RPMI8226 (cell line): ENCODE measurements at places on chromosomes 7 and 10.
A peak's percentile ranks its signal among the peaks of the same experiment; 100 is the strongest.

DNA sequence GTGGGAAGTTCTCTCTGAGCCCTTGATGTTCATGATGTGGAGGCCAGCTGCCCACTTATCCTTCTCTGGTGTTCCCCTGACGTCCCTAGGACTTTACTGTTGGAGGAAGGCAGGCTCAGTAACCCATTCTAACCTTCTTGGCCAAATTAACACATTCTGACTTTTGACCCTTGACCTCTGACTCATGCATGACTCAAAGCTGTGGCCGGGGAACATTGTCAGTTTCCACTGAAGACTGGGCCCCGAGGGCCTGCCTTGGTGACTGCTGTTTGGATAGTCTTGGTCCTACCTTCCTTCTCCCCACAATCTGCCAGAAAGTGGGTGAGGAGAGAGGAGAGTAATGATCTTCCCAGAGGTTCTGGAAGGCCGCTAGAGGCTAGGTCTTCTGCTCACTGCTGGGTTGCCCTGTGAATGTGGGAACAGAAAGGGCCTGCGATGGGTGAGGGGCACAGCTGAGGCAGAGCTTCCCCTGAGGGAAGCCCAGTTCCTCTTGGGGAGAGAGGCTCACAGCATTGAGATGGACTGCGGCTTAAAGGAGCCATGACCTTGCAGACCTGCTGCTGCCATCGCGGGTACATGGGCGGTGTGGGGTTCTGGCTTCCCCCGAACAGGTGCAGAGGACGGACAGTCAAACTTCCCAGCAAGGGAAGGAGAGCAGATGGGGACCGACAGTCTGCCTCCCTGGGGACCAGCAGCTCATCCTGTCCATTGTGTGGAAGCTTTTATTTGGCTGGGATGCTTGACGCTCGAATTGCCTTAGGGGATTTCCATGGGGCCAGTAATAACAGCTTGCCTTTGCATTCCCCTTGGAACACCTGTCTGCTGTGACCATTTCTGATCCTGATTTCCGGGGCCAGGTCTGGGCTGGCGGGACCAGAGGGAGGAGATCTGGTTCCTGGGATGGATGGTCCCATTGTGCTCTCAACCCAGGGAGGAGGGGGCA, 43.8 kb downstream of the ADAMTS14 start:
- DNase-seq: no peak

GRCh38 chr10:114758331-114758730, 63.2 kb upstream of the FHIP2A start:
- no peak for DNase-seq

DNA sequence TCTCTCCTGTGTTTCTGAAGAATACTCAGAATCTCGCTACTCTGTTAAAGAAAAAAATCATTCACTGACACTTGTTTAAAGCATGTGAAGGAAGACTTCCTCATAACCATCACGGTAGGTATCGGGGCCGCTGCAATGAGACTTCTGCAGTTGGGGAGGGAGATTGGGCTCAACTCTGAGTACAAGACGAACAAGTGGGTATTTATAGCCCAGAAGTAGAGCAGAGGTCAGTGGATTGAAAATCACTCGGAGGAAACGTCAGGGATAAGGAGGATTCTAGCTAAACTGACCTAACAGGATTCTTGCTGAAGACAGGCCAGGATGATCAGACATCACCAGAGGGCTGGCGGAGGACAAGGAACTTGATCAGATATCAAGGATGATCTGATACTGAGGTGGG, 33.3 kb downstream of the ITPRIP start:
- no peak for DNase-seq

- no peak for DNase-seq
Observed at GRCh38 chr7:75946207-75946855, 31.4 kb downstream of the POR start.

GRCh38 chr7:12670000-12670729, 17.3 kb upstream of the ARL4A start:
- DNase-seq: no peak

GRCh38 chr10:59175538-59176240, 754 bp upstream of the PHYHIPL start:
- no peak for DNase-seq

DNA sequence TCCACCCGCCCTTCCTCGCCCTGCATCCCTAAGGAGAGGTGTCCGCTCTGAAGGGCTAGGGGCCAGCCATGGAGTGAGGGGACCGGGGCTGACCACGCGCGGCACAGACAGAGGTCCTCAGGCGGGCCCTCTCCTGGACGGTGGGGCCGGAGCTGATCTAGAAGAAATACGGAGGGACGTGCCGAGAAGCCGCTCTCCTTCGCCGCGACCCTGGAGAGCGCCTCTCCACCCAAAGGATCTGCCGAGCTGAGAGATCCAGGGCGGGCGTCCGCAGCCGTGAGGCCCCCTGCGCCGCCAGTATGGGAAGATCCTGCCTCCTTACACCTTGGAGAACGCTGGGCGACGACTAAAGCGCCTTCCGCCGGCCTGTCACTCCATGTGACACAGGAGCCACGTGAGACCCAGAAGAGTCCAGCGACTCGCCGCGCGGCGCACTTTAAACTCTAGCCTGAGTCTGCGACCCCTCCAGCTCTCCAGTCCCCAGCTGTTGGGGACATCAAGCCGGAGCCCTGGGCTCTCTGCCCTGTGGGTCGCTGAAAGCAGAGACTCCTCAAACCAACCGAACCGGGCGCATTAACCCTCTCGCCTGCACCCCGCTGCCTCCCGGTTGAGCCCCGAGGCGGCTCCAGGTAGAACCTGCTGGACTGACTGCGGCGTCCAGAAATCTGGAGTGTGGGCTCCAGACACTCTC, 1.5 kb upstream of the SFMBT2 start:
- DNase-seq: no peak

- no peak for DNase-seq
Observed at GRCh38 chr10:17606547-17607040, 10.6 kb downstream of the HACD1 start.

DNA sequence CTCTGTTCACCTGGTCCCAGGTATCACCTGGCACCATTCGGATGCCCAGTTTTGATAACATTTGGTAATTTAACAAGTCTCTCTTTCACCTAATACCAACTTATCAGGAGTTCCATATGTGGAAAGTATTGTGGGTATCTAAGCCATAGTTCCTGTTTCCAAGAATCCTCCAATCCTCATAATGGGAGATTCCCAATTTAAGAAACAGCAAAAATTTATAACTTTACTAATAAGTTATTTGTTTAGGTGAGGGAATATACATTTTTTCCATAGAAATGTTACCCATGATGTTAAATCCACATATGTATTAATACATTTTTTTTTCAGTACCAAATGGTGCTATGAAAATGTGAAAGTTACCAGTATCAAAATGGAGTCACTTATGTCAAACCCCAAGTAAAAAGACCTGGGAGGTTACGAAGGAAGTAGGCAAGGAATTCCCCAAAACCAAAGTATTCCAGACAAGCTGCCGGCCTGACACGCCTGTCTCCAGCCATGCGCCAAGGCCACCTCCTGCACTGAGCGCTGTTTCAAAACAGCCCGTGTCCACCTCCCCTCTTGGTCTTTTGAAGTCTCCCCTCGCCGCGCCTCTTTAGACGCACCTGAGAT, 44.8 kb downstream of the PRKCQ start:
- DNase-seq: no peak

DNA sequence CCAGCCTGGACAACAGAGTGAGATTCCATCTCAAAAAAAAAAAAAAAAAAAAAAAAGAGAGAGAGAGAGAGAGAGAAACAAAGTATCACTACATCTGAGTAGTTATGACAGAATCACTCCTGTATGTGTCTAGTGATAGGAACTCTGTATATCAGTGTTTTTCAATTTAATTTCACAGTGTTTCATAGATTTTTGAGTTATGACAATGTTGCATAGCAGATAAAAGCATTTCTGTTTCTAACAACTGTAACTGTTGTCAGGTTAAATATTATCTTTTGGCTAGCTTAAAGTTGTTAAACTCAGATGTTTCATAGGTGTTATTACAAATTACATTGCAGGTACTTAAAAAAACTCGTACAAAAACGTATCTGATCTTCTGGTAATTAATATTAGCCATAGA, 60.3 kb downstream of the PLXDC2 start:
- DNase-seq: no peak

- DNase-seq: no peak
Observed at GRCh38 chr7:7795203-7795602, 76.8 kb upstream of the RPA3 start.

DNA sequence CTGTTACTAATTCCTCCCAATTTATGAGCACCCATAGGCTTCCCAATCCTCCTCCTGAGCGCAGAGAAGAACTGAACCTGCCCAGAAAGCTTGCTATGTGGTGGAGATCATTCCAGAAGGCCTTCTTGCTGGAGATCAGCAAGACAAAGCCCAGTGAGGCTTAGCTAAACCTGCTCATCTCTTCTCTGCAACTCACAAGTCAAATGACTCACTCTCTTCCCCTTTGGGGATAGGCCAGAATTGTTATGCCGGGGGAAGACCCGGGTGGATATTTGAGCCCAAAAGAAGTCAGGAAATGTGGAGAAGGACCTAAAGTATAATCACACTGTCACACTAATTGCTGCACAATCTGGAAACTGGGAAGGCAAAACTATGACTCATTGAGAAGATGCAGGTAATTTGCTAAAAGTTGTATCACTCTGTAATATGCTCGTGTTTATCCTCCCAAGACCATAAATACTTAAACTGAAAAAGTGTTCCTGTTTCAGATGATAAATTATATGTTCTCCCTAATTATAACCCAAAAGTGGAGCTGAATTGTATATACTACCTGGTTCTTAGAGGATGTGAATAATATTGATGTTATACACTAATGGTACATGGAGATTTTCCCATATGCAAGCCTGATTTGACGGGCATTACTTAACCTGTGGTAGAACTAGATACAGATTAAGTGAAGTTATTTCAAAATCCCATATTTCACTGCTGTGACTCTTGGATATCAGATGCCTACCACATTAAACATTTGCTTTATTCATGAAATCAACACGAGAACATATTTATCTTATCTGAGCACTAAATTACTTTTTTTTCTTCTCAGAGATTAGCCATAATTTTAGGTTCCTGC, 6.4 kb downstream of the NEBL start:
- no peak for DNase-seq

GRCh38 chr10:124124123-124124768, 30.8 kb upstream of the CHST15 start:
- DNase-seq: no peak

DNA sequence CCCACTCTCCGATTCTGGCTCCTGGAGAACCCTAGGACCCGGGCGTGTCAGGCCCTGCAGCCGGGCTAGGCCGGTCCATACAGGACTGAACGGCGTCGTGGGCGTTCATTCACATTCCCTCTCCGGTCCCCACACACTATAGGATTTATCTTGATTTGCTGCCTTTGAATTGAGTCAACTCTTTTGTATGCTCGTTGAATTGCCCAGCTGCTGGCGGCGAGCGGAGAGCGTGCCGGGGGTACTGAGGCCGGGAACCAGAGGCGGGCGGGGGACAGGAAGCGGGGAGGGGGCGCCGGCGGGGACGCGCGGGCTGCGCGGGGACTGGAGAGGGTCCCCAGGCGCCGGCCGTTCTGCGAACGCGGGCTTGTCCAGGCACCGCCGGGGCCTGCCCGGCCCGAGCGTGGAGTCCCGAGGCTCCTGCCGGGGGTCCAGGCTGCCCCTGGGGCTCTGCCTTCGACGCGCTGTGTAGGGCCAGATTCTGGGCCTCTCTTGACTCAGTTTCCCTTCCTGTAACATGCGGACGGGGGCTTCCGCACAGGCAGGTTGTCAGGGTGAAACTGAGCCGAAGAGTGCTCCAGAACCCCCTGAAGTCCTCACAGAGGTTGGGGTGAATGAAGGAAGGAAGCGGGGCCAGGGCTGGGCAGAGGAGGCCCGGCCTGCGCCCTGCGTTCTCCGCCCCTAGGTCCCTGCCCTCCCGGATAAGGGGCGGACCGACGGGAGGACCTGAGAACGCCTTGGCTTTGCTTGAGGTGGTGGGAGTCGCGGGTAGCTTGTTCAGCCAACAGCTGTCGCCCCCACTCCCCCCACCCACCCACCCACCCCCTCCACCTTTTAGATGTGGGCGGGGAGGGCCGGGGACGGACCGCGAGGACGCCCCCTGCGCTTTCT, 769 bp upstream of the ELFN1 start:
- DNase-seq: no peak

DNA sequence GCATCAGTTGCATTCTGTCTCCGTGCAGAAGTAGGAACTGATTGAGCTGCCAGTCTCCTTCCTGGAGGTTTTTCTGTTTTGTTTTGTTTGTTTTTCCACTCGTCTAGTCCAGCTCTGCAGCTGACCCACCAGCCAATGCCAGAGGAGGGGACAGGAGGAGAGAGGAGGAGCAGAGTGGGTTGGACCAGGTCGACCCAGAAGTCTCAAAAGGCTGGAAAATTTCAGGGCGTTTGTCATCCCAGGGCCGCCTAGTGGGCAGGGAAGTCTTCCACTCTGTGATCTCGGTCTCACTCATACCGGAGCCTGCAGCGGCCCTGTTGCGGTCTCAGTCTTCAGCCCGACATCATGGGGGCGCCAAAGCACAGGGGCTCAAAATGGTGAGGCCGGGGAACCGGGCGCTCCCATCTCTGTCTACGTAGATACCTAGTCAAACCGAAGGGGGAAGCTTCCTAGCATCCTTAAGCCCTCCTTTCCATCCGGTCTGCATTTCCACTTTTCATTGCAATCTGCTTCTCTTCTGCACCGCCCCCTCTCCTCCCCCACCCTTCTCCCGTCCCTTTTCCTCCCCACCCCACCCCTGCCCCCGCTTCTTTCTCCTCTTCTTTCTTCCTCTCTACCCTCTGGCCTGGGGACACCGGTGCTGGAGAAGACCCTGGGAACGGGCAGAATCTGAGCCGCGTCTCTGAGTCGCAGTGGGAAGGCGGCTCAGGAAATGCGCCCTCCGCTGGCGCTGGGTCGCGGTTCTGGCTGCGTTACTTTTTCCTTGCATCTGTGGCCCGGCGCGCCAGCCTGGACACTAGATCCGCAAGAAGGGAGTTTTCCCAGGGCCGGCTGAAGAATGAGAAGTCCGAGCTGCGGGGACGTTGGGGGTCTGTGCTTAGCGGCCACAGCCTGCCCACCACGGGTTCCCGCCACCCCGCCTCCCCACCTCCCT, 16.2 kb upstream of the PAX2 start:
- DNase-seq: peak; percentile 55

- DNase-seq: no peak
Observed at GRCh38 chr10:86192691-86193090, 173.9 kb downstream of the GRID1 start.

- DNase-seq: peak; percentile 14
Observed at GRCh38 chr7:47937065-47937687, 11.1 kb downstream of the PKD1L1 start.
